ENCODE measurements at places on chromosomes 3 and 15.

- no peak for DNase-seq
Measured at GRCh38 chr3:15341030-15341726, 8.8 kb upstream of the SH3BP5 start.

GRCh38 chr3:193140381-193140780, 100.6 kb upstream of the PLAAT1 start:
- peak; percentile 0 for DNase-seq

DNA sequence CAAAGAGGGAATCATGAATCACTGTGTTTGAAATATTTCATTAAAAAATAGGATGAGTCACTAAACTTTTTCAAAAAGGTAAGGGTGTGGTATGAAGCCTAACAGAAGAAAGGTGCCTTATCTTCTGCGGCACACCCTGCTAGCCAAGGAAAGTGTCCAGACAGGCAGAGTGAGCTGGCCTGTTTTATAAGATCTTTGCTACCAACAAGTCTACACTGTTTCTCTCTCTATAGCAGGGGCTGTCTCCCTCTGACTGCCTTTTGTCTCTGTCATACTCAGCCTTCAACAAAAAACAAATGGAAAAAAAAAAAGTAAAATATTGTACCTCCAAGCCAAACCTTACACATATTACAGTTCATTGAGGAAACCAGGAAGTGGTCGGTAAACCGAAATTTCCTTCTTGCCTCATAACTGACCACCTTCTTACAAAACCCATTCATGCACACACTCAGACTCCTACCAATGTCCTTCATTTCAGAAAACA, 9.1 kb downstream of the ZDHHC3 start:
- DNase-seq: no peak

GRCh38 chr15:80789296-80789695, 10.1 kb downstream of the CEMIP start:
- peak; percentile 8 for DNase-seq

DNA sequence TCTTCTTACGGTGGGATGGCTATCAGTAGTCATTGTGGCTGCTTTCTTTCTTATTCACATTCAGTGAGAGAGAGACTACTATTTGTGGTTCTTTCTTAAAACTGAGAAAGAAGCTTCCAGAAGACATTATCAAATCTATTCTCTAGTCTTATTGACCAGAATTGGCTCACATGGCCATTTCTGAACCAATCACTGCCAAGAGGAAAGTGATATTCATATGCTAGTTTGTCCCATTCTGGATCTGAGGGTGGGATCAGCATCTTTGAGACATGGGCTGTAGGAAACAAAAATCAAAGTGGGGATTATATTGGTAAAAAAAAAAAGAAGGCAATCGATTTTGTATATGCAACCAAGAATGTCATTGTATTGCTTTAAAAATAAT, 106.4 kb upstream of the RASGRP1 start:
- DNase-seq: no peak

- no peak for DNase-seq
Measured at GRCh38 chr15:36400936-36401585, 178.4 kb upstream of the CDIN1 start.

- peak; percentile 75 for DNase-seq
Measured at GRCh38 chr3:184176377-184177330, 2.0 kb downstream of the AP2M1 start.

- peak; percentile 12 for DNase-seq
Measured at GRCh38 chr3:38297947-38298711, 16.0 kb downstream of the SLC22A14 start.

DNA sequence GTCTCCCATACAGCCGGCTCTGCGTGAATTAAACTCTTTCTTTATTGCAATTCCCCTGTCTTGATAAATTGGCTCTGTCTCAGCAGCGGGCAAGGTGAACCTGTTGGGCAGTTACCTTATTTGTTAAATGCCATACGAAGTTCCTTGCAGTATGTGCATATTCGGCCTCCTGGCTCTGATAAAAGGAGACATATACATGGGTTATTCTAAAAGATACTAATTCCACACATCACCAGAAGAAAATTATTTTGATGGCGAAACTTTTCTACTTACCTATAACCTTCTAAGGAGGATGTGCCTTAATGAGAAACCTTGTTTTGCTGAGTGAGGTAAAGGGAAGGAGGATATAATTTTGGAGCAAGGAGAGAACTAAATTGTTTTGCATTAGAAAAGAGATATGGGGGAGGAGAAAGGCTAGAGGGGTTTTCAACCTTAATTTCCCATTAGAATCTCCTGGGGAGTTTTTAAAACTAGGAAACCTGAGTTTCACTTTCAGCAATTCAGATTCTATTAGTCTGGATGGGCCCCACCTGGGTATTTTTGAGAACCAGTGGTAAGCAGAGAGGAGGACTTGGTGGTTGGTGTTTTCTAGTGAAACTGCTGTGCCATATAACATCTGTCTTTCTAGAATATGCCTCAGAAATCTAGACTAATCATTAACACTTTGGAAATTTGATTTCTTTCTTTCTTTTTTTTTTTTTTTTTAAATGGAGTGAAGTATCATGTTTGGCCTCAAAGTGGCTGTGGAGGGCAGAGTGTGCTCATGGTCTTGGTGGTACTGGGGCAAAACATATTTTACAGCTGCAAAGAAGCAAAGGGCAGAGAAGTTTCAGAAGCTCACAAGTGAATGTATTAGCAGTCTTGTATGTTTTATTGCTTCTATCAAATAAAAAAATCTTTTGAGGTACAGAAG, 23.0 kb downstream of the NANOGP8 start:
- no peak for DNase-seq

- no peak for DNase-seq
Measured at GRCh38 chr3:38331257-38332022, 15.1 kb upstream of the XYLB start.

- no peak for DNase-seq
Measured at GRCh38 chr3:58411036-58411435, 22.6 kb downstream of the PDHB start.

DNA sequence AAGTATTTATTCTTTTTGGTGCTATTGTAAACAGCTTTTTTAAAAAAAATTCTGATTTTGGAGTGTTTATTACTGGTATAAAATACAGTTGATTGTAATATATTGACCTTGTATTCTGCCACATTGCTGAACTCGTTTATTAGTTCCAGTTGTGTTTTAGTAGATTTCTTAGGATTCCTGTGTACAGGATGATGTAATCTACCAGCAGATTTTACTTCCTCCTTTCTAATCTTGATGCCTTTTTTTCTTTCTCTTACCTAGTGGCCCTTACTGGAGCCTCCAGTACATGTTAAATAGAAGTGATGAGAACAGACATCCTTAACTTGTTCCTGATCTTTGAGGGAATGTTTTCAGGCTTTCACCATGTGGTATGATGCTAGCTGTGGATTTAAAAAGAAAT, 70.4 kb upstream of the KY start:
- no peak for DNase-seq

GRCh38 chr15:47186075-47186474, 531.2 kb upstream of the SEMA6D start:
- DNase-seq: peak; percentile 70

- DNase-seq: no peak
Measured at GRCh38 chr3:31198890-31199289, 304.4 kb upstream of the GADL1 start.

DNA sequence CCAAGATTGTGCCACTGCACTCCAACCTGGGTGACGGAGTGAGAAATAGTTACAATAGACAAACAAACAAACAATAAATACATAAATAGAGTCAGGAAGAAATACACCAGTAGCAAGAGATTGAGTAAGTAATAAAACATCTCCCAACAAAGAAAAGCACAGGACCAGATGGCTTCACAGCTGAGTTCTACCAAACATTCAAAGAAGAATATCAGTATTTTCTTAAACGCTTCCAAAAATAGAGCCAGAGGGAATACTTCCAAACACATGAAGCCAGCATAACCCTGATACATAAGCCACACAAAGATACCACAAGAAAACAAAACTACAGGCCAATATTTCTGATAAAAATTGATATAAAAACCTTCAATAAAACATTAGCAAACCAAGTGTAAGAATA, 30.7 kb upstream of the IGSF10 start:
- DNase-seq: no peak

GRCh38 chr3:113272385-113272779, 61.0 kb downstream of the BOC start:
- DNase-seq: no peak

DNA sequence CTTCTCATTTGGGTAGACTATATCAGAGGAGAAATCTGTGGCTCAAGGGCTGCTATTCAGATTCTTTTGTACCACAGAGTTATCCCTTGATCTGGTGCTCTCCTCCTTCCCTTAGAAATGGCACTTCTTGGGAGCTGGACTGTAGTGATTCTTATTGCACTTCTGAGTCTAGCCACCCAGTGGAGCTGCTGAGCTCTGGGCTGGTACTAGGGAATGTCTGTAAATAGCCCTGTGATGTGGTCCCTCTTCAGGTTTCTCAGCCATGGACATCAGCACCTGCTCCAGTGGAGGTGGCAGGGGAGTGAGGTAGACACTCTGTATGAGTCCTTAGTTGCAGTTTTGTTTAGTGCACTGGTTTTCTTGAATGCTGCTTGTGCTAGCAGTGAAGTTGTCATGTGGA, 1292.6 kb downstream of the SI start:
- no peak for DNase-seq

DNA sequence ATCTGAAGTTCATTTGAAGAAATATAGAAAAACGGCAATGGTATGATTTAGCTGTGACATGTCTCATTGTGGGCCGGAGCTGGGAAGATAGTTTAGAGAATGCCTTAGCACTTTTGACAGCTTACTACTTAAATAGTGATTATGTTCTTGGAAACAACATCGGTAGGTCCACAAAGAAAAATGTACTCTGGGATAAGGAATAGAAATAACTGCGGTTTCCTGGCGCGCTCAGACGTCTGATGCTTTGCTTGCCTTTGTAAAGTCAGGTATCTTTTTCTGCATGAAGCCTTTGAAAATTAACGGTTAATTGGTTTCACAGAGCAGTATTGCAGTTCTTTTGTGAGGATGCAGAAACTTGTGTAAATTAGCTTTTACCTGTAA, 1.4 kb downstream of the USP3 start:
- DNase-seq: no peak

DNA sequence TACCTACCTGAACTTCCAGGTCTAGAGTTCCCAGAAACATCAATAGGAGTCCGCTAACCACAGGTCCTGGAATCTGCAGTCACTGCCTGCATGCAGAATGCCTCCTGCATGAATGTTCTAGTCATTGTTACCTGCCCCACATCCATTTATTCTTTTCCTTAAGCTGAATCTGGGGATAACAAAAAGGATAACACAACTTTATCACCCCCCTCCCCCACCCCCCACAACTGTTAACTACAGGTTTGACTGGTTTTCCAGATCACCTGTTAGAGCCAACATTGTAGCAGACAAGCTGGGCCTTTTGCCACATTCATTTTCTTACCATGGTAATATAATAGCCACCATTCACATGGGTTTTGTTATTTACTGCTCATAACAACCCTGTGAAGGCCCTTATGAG, 4.6 kb upstream of the CTSH start:
- no peak for DNase-seq

- DNase-seq: no peak
Measured at GRCh38 chr3:13954741-13955483, 75.0 kb upstream of the WNT7A start.

- DNase-seq: peak; percentile 43
Measured at GRCh38 chr15:64857421-64857820, 15.7 kb downstream of the PLEKHO2 start.

- no peak for DNase-seq
Measured at GRCh38 chr15:91924837-91925495, 71.5 kb downstream of the SLCO3A1 start.

DNA sequence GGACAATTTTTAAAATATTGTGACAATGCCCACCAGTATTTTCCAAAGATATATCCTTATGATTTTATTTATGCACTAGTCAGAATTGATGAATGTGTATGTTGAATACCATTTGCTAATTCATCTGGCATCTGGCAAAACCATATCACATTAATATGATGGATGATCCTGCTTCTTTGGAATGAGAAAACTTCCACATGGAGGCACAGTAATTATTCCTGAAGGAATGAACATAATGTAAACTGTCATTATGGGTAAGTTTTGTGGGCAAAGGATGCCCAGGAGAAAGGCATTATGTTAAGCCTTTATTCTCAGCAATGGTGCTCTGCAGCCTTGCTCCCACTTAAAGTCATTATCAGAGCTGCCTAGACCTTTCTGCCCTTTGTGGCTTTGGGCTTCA, 113.0 kb upstream of the MME start:
- no peak for DNase-seq

- peak; percentile 46 for DNase-seq
Measured at GRCh38 chr3:128950223-128950938, 43.5 kb downstream of the CFAP92 start.

- peak; percentile 92 for DNase-seq
Measured at GRCh38 chr3:47989981-47990440, 26.2 kb downstream of the MAP4 start.

- peak; percentile 39 for DNase-seq
Measured at GRCh38 chr15:57923306-57923705, 142.2 kb downstream of the ALDH1A2 start.

DNA sequence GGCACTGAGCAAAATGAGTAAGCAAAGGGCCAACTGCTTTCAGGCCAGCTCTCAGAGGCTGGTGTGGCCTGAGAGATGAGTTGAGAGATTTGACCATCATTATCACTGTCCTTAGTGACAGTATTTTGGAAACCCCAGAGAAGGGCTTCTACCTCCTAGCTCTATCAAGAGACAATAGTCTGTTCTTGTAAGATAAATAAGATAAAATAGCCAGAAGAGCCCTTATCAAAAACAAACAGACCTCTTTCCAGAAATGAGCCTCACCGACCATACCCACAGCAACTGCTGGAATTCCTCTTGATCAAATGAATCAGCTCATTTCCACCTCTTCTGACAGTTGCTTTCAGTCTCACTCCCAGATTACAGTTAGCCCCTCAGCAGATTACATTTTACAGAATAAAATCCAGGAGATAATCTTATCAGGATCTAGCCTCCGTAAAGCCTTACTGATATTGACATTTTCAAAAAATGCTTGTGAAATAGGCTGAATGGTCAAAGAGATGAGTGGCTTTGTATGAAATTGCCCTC, 4.5 kb downstream of the HDC start:
- DNase-seq: no peak

DNA sequence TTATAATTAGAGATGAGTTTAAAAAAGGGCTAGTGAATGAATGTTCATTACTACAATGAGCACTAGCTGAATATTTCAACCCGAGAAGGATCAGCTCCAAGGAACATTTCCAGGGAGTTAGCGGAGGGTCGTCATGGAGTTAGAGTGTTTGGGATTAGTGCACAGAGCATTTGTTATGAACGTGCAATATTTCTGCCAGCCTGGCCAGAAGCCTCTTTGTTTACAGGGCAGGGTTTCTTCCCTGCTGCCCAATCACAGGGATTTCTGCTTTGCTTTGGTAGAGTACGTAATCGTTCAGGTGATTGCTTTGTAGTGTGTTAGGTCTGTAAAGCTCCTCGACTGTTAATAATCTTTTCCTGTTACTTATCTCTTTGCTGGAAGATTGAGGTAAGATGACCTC, 5.9 kb downstream of the CGNL1 start:
- peak; percentile 51 for DNase-seq

GRCh38 chr3:135238871-135239614, 444.0 kb downstream of the EPHB1 start:
- DNase-seq: peak; percentile 38

- DNase-seq: no peak
Measured at GRCh38 chr3:33541918-33542317, 101.7 kb upstream of the UBP1 start.

All from eye (tissue), 1 donor.